C1 segment of cervical spinal cord (tissue), 14 donors: ENCODE measurements at places on chromosomes 5 and 9.

GRCh38 chr5:142016556-142016955 is 3.7 kb upstream of the GNPDA1 start:
- no peak for DNase-seq

DNA sequence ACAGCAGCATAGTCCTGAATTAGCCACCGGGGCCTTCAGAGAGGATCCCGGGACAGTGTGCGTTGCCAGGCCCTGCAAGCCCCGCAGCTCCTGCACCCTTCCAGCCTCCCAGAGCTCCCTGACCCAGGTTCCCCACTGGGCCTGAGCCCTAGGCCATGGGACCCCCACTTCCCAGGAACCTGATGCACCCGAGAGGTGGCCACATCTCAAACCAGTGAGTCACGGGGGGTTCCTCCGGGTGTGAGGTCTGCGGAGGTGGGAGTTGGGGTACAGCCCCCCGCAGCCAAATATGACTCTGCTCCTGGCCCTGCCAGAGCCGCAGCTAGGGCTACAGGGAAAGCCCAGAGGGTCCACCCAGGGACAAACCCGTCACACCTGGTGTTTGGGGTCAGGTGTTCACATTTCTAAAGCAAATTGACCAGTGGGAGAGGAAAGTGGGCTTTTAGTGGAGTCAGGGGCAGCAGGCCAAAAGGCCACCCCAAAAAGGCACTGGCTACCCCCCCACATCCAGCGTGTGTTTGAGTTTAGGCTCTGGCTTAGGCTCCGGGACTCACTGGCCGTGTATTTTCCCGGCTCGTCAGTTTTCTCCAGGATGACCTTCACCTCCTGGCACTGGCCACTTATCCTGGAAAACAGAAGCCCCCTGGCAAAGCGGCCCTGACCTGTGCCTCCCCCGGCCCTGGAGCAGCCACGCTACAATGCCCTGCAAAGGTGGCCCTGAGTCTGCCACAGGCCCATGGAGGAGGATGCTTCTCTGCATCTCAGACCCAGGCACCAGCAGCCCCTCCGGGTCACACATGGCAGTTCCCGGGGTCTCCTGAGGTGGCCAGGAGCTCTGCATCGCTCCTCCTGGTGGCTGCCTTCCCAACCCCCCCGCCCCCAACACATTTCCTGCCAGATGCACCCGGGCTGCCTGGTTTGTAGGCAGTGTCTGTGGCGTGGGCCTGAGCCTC is 17.4 kb upstream of the OBP2B start:
- no peak for DNase-seq

DNA sequence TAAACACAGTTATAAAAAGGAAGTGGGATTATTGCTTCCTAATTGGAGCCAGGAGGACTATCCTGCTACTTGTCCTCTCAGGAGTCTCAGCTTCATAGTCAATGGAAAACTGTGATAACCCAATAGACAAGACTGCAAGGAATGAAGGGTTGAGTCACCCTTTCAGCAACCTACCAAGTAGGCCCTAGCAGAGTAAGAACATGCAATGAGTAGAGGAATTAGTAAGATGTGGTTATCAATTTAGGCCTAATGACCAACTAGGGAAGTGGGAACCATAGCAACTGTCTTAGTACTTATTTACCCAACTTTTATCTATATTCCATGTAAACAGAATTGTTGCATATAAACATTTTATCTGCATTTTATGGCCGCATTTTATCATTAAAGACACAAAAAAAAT is 310.1 kb downstream of the RFX3 start:
- no peak for DNase-seq

GRCh38 chr5:128406803-128407202 is 131.2 kb downstream of the FBN2 start:
- no peak for DNase-seq

DNA sequence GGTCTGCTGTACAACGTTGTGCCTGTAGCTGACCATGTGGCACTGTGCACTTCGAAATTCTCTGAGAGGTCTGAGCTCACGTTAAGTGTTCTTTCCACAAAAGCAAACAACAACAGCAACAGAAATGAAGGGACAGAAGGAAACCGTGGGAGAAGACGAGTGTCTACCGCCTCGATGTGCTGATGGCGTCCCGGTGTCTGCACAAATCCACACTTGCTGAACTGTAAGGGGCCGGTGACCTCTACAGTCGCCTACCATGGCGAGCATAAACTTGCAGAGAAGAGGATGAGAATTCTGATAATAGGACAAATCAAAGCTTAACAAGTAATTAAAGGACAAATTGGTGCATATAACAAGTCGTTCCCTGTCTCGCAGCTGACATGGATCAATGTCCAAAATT is 114.0 kb downstream of the ADAMTS2 start:
- no peak for DNase-seq

- no peak for DNase-seq
These were observed 1523.6 kb upstream of the WWC1 start for GRCh38 chr5:166767858-166768257.

- no peak for DNase-seq
These were observed 288.9 kb downstream of the RAB3C start for GRCh38 chr5:58871648-58872242.

GRCh38 chr5:134813827-134814226 is 31.9 kb upstream of the C5orf24 start:
- no peak for DNase-seq
